ENCODE measurements at places on chromosomes 13 and 19.

GRCh38 chr19:50331221-50331993 is 2.2 kb upstream of the KCNC3 start:
- no peak for DNase-seq

- DNase-seq = no peak
Measured at GRCh38 chr13:77360032-77360685, 33.3 kb upstream of the MYCBP2 start.

- no peak for DNase-seq
Measured at GRCh38 chr13:99332456-99332855, 25.3 kb upstream of the GPR183 start.

DNA sequence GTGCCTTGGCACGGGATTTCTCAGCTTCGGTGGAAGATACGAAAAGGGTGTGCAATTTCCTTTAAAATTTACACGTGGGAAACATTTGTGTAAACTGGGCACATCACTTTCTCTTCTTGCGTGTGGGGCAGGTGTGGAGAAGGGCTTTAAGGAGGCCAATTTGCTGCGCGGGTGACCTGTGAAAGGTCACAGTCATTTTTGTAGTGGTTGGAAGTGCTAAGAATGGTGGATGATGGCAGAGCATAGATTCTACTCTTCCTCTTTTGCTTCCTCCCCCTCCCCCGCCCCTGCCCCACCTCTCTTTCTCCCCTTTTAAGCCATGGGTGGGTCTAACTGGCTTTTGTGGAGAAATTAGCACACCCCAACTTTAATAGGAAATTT is 7.2 kb downstream of the SLITRK5 start:
- DNase-seq = no peak

- DNase-seq = no peak
Measured at GRCh38 chr13:32745509-32745908, 159.3 kb downstream of the PDS5B start.

DNA sequence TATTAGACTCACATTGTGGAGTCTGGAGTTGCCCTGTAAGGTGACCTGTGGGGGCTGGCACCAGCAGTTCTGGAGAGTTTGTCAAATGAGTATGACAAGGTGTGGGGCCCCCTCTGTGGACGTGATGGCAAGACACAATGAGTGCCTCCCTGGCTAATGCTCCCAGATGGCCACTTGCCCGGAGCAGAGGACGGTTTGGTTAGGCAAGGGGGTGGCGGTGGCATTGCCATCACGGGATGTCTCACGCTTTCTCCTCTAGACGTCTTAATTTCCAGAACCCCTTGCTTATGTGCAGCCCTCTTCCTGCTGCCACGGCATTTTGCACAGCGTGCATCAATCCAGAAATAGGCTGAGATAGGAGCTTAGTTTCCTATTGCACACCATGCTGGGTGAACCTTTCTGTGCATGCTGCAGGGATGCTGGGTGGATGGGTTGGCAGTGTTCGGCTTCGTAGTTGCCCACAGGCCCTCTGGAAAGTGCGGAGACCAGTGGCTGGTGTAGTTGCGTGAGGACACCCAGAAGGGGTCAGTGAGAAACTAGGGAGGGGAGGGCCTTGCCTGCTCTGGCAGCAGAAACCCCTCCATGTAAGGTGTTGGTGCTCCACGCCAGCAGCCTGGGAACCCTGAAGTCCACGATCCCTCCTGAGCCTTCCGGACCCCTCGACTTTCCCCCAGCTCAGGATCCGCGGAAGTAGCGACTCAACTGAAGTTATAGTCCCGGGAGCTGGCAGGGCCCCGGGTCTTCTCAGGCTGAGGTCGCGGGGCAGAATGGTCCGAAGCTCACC is 18.1 kb upstream of the LRP3 start:
- peak; percentile 13 for DNase-seq

- DNase-seq = no peak
Measured at GRCh38 chr19:49637821-49638738, 1.9 kb downstream of the RRAS start.

Data from CD4-positive, alpha-beta T cell treated with Interleukin-6 at 100 ng/mL for 8 hours (primary cell).